ENCODE measurements at places on chromosomes 4 and X.

- peak; percentile 7 for DNase-seq
Observed at GRCh38 chr4:164648151-164648848, 105.6 kb upstream of the SMIM31 start.

GRCh38 chrX:55342533-55343501, 78.1 kb upstream of the PAGE3 start:
- DNase-seq = peak; percentile 4

DNA sequence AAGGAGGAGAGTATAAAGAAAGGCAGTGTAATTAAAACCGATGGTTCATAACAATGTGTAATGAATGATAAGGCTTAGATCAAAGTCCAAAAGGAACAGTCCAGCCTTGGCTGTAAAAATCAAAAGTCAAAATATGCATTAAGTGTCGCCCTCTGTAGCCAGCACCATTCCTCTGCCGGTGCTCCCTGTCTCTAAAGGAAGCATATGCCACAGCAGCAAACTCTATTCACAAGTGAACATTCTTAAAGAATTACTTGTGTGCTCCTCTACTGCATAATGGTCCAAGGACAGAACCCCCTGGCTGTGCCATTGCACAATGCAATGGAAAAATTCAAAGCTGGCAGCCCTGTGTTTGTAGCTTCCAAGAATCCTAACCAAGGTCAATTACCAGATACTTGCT, 16.3 kb upstream of the MBNL3 start:
- no peak for DNase-seq

GRCh38 chr4:44522761-44523445, 74.3 kb upstream of the KCTD8 start:
- no peak for DNase-seq

- no peak for DNase-seq
Observed at GRCh38 chrX:102684772-102685520, 27.3 kb upstream of the GPRASP2 start.

- DNase-seq = no peak
Observed at GRCh38 chrX:150240643-150240970, 122.5 kb upstream of the MAMLD1 start.

- DNase-seq = no peak
Observed at GRCh38 chr4:52657618-52658501, 1.2 kb downstream of the USP46 start.

GRCh38 chr4:87551361-87551760, 22.2 kb upstream of the SPARCL1 start:
- DNase-seq = no peak

DNA sequence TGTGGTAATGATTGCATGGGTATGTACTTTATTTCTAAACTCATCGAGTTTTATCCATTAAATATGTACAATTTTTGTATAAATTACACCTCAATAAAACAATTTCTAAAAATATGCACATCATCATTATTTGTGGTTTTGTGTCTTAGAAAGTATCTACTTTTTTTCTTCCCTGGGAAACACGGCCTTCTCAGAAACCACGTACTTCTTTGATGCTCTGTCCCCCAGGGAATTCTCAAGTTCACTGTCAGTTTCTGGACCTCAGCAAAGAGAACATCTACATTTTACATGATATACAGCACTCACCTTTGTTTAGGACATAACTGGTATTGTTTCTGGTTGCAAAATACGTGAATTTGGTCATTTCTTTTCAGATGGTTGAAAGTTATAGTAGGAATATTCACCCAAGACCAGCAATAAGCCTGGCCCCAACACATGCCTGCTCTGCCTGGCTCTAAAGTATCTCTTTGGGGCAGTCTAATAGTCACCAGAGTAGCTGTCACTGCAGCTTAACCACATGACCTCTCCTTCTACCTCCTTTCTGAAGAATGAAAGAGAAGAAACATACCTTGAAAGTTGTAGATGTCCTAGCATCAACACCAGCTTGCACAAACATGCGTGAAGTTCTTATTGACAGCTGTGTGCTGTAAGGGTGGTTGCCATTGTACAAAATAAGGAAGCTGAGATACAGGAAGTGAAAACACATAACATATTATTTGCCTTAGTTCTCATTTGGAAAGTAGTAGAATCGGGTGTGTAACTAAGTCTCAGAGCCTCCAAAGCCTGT, 48.4 kb upstream of the SPANXN4 start:
- DNase-seq = no peak

- no peak for DNase-seq
Observed at GRCh38 chrX:17441965-17442364, 67.0 kb downstream of the NHS start.

DNA sequence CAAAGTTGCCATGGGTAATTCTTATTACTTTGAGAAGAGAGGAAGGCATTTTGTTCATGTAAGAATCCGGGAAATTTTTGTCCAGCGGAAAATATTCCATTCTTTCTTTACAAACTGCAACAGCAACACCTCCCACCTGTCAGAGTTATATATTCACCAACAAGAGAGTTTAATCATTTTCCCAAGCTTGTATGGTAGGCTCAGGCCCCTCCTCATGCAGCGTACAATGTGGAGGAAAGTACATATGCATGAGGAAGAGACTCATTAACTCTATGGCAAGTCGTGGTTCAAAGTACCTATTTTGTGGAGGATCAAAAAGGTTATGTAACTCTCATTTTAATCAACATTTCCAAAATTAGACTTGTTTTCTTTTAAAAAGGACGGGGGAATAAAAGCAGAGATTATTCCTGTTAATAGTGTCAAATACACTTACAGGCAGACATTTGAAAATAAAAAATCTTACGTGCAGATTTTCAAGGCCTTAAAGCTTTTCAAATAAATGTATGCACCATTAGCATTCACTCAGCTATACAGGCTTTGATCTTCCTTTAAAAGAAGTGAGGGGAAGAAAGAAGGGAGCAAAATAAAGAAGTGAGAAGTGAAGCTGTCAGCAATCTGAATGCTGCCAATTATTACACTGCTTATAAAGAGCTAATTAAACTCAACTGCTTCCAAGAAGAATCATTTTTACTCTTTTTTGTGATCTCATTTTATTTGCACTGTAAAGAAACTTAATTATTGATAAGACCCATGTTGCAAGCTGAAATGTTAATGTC, 204.8 kb downstream of the FAT4 start:
- no peak for DNase-seq

DNA sequence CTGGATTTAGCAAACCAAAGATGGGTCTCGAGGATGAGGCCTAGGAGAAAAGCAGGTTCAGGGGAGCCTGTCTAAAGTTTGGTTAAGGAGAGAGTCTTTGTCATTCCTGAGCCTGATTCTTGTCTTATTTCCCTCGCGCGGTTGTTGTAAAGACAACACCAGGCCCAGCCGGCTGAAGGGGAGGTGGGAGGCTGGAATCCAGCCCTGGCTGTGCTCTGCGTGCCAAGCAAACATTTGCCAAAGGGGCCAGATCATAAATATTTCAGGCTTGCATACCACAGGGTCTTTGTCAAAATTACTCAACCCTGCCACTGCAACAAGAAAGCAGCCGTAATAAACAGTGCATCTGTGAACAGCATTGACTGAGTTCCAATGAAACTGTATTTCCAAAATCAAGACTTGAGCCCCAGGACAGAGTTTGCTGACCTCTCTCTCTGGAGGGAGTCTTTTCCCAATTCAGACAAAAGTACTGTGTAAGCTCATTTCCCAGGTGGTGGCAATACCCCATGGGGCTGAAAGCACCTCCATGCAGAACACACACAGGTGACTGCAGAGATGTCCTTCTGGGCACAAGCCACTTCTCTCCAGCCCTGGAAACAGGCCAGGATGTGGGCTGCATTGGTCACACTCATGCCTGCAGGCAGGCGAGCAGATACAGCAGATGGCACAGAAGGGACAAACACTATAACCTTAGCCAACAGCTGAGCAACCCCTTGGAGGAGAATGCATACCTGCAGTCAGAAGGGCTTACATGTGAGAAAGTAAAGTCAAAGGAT, 320.3 kb downstream of the STK32B start:
- no peak for DNase-seq

GRCh38 chr4:146342600-146343192, 128.4 kb downstream of the REELD1 start:
- no peak for DNase-seq

GRCh38 chr4:103150677-103151076, 47.5 kb downstream of the CENPE start:
- DNase-seq = no peak

DNA sequence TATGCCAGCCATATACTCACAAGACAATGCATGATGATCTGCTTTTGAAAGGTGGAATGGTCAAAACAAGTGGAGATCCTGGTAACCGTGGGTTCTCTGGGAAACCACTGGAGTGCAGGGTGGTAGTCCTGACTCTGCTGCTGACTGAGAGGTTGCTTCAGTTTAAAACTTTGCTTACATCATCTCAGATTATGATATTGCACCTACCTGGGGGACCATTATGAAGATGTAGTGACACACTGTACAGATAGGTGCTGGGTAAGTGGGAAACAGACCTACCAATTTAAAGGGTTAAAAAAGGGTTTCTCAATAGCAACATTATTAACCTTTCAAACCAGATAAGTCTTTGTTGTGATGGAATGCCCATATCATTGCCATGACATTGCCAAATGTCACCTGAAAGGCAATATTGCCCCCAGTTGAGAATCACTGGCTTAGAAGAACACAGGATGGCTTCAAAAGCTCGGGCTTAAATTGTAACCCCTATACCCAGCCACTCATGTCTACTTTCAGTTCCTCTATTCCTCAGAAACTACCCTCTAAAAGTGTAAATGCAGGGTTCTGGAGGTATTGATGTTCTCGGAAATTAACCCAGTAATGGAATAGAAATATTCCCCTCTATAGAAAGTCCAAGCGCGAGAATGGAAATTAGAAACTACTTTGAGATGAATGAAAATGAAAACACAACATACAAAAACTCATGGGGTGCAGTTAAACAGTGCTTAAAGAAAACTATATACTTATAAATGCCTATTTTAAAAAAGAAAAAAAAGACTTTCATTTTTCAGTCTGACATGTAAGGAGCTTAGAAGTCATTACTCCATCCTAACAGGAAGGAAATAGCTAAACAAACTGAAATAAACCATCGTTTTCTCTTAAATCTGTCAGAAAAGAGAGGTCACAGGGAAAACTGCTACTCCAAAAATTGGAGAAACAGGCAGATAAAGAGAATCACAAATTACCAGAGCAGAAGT, 65.8 kb downstream of the ARHGEF6 start:
- no peak for DNase-seq

DNA sequence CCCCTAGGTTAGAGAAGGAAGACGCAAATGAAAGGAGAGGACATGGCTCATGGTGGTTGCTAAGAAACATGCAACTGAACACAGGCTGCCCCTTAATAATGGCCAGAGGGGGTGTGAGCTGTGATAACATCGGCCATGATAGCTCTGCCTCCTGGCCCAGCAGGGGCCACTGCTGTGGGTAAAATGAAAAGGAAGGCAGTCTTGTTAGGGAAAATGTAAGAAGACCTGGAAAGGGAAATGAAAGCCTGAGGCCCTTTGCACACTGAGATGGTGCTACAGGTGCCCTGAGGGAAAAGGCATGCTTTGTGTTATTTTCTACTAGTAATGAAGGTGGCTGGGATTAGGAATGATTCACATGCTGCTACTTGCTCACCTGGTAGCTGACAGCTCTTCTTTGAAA, 123.6 kb upstream of the MID1 start:
- no peak for DNase-seq

- DNase-seq = no peak
Observed at GRCh38 chr4:148998719-148999118, 556.5 kb upstream of the NR3C2 start.

GRCh38 chr4:65671372-65671771, 1.1 kb upstream of the EPHA5 start:
- DNase-seq = no peak

DNA sequence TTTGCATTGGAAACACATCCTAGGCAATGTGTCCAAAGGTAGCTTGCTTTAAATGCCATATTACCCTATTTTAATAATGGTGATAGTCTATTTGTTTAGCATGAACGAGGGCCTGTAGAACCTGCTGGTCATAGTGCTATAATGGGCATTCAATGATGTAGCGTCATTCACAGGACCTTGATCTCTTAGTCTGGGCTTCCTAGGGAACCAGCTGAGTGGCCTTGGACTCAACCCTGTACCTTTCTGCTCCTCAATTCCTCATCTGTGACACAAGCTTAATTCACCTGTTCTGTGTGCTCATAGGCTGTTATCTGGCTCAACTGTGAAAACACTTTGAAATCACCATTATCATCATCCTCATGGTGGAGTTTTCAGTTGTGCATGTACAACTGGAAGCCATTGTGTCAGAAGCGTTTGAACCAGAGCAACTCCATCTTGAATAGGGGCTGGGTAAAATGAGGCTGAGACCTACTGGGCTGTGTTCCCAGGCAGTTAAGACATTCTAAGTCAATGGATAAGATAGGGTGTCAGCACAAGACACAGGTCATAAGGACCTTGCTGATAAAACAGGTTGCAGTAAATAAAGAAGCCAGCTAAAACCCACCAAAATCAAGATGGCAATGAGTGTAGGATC, 346.8 kb upstream of the KLF3 start:
- no peak for DNase-seq

GRCh38 chr4:6442555-6442954, 29.9 kb downstream of the PPP2R2C start:
- DNase-seq = no peak

GRCh38 chrX:119984652-119985051, 41.1 kb upstream of the NKAP start:
- no peak for DNase-seq

DNA sequence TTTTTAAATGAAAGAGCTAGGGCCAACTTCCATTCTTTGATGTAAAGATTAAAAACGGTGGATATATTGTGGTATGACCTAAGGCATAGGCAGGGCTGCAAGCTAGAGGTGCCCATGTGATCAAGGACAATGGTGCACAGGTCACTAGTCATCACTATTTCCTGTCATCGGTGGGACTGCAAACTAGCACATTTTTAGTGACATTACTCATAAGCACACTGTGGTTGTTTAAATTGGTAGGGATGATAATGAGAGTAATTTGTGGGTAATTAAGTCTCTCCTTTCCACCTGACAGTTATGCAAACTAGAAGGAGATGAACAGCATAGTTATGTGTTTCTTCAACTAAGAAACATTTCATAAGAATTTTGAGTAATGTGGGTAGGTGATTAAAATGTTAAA, 85.4 kb downstream of the GPRIN3 start:
- DNase-seq = no peak

- DNase-seq = no peak
Observed at GRCh38 chr4:54209617-54210016, 19.5 kb upstream of the PDGFRA start.

- DNase-seq = no peak
Observed at GRCh38 chrX:16552546-16552945, 97.4 kb upstream of the S100G start.

DNA sequence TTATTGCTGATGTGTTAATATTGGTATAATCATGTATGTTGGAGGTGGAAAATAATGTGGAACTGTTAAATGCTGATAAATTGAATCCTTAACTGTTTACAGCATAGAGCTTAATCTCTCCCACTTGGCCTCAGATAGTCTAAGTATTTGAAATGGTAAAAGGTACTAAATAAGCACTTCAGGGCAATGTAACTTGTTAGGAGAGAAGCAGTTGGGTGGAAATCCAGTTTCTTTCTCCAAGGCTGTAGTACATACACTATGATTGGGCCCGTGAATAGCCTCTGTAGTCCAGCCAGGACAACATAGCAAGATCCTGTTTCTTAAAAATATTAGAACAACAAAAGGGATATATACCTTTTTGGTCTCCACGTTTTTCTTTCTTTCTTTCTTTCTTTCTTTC, 39.7 kb downstream of the NUDT9 start:
- no peak for DNase-seq

All from H54 (cell line).